ENCODE measurements at places on chromosomes 7 and 10.

GRCh38 chr7:102933763-102934162 lies 21.0 kb downstream of the LRRC17 start:
- peak; percentile 26 for DNase-seq

DNA sequence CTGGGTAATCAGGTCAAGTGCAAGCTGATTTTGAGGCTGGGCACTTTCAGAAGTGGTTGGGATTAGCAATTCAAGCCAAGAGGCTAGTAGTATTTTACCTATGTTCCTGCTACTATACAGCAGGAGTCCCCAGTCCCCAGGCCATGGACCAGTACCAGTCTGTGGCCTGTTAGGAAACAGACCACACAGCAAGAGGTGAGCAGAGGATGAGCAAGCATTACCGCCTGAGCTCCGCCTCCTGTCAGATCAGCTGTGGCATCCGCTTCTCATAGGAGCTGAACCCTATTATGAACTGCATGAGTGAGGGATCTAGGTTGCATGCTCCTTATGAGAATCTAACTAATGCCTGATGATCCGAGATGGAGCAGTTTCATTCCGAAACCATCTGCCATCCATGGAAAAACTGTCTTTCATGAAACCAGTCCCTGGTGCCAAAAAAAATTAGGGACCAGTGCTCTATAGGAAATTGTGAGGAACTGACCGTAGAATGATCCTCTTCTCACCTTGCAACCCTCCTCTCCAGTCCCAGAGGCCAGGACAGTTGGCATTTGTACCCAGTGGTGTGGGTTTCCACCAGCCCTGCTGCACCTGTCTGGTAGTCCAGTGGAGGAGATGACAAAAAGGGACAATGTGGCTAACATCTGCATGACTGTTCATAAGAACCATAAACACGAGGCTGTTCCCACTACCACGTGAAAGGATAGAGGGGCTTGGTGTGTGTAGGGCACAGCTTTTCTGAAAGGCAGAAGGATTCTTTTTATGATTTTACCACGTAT lies 172.5 kb downstream of the KIAA1217 start:
- DNase-seq = no peak

- DNase-seq = no peak
Measured at GRCh38 chr7:123580406-123581161, 21.0 kb upstream of the ASB15 start.

DNA sequence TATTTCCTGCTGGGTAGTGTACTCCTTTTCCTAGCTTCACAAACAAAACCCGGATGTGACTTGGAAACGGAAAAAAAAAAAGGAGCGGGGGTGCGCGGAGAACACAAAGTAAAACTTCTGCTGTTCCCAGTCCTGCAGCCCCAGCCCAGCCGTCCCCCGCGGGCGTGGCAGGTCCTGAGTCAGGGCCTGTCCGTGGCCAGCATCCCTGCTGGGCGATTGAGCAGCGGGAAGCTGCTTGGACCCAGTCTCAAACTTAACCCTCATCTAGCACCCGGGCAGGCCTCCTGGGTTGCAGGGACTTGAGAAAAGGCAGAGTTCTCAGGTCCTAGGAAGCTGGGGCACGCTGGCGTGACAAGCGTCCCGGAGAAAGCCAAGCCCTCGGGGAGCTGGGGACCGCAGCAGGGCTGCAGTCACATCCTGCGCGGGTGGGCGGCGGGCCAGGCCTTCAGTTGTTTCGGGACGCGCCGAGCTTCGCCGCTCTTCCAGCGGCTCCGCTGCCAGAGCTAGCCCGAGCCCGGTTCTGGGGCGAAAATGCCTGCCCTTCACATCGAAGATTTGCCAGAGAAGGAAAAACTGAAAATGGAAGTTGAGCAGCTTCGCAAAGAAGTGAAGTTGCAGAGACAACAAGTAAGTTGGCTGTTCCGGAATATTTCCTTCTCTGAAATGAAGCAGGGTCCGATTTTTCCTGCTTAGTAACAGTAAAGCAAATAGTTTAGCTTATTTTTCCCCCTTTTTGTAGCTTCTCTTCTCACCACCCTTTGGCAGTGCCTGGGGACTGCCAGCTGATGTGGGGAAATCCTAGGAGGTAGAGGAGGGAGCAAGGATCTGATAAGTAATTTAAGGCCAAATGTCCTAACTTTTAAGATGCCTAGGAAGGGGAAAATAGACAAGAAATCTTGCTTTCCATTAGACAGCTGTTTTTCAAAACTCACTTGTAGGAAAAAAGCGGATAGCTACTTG lies at the start of gene GNG11:
GNG11 (plus strand) TSS at position 129 of the 960 bp plus-strand sequence; CDS start at position 532, 403 bp downstream.
- DNase-seq = peak; percentile 72

DNA sequence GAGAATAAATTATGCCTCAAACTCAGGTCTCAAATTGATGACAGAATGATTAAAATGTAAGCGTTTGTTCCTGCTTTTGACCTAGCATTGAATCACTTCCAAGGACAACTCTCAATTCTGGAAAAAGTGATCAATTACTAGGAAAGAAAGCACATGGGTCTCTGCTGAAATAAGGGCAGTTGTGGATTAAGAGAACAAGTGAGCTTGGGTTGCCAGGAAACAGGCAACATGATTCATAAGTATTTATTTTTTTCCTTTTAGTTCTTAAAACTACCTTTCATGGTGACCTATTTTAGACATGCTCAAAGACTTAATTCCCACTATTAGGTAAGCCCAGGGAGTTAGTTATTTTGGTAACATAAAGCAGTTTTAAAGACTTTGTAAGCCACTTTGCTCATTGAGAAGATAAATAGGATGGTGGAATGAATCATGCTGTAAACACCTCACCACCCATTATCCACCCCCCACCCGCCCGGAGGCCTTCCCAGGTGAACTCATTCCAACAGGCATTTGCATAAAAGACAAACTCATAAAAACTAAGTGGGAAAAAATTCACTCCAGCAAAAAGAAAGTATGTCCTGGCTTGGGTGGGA lies 728.3 kb downstream of the SORCS1 start:
- DNase-seq = peak; percentile 31

- no peak for DNase-seq
Measured at GRCh38 chr10:85420501-85421191, 945.9 kb downstream of the GRID1 start.

DNA sequence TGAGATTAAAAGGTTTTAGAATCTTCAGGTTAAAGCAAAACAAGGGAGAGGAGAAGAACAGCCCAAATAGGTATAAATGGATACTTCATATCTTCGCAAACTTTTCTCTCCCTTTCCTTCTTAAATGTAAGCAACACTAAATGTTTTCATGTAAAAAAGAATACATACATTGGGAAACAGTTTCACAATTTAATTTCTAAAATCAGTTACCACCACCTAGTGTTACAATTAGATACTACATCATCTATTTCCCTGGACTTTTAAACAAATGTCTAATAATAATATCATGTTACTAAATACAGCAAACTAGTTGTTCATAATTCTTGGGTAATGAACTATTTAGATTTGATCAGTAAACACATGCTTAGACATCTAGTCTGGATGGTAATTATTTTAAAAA lies 35.8 kb downstream of the MINDY3 start:
- no peak for DNase-seq

DNA sequence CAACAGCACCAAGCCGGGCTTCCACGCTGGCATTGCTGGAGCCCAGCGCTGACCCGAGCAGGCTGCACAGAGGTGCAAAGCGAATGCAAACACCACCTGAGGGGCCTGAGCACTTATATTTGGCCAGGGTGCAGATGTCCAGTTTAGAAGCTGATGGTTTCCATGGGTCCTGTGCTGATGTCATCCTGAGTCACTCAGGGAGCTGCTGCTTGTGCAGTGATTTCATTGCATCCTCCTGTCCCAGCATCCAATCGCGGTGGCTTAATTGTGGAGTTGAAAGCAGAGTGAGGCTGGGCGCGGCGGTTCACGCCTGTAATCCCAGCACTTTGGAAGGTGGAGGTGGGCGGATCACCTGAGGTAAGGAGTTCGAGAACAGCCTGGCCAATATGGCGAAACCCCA lies 410.2 kb upstream of the KLF6 start:
- DNase-seq = no peak

GRCh38 chr10:123039632-123039930 lies 30.8 kb downstream of the ACADSB start:
- DNase-seq = no peak
